ENCODE measurements at places on chromosomes 1 and 21.

DNA sequence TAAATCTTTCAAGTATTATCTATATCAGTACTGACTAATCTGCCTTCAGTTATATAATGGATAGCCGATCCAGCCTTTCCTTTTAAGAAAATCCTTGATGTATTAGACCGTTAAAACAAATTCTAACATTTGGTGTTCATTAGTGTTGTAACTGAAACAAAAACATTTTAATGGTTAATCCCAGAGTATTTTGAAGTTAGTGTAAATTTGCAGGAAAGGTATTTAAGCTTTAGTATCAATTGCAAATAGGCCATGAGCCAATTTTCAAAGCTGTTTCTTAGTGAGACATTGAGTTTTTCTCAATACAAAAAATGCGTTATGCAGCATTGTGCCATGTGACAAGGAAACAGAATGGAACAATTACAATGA is 29.6 kb downstream of the DISP1 start:
- DNase-seq = no peak

DNA sequence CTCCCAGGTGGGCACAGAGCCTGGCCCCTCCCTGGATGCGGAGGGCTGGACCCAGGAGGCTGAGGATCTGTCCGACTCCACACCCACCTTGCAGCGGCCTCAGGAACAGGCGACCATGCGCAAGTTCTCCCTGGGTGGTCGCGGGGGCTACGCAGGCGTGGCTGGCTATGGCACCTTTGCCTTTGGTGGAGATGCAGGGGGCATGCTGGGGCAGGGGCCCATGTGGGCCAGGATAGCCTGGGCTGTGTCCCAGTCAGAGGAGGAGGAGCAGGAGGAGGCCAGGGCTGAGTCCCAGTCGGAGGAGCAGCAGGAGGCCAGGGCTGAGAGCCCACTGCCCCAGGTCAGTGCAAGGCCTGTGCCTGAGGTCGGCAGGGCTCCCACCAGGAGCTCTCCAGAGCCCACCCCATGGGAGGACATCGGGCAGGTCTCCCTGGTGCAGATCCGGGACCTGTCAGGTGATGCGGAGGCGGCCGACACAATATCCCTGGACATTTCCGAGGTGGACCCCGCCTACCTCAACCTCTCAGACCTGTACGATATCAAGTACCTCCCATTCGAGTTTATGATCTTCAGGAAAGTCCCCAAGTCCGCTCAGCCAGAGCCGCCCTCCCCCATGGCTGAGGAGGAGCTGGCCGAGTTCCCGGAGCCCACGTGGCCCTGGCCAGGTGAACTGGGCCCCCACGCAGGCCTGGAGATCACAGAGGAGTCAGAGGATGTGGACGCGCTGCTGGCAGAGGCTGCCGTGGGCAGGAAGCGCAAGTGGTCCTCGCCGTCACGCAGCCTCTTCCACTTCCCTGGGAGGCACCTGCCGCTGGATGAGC is 34.2 kb downstream of the TRIM11 start:
- DNase-seq = no peak

GRCh38 chr1:111992476-111992875 is 3.0 kb upstream of the KCND3 start:
- no peak for DNase-seq

- DNase-seq = no peak
Measured at GRCh38 chr1:155744711-155745283, 55.9 kb downstream of the DAP3 start.

DNA sequence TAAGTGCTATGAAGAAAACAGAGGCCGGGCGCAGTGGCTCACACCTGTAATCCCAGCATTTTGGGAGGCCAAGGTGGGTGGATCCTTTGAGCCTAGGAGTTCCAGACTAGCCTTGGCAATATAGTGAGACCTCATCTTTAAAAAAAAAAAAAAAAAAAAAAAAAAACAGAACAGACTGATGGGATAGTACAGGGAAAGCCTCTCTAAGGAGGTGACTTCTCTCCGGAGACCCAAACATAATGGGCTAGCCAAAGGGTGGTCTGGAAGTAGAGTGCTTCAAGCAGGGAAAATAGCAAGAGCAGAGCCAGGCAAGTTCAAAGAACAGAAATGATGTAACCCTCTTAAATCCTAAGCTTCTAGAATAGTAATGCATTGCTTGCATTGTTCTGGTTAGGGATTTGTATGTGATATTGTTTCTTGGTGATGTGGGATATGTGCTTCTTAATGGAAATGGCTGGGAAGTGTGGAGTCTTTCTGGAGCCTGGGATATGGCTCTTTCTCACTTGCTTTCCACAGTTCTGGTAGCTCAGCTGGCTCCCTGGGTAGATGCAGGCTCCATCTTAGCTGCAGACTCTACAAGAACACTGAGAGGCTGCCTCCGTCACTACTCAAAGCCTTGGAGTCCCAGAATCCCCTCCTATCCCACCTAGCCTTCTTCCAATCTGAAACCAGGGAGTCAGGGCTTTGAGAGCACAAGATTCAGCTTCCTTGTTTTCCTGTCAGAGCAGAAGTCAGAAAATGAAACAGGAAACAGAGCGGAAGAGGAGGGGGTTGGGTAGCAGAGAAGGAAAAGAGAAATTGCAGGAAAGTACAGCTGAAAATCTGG is 1.9 kb upstream of the PIGV start:
- no peak for DNase-seq

- no peak for DNase-seq
Measured at GRCh38 chr1:109228167-109228566, 14.4 kb downstream of the SARS1 start.

- no peak for DNase-seq
Measured at GRCh38 chr1:44820328-44821239, 12.3 kb downstream of the BTBD19 start.

GRCh38 chr1:231442735-231443134 is 20.6 kb upstream of the EGLN1 start:
- no peak for DNase-seq

DNA sequence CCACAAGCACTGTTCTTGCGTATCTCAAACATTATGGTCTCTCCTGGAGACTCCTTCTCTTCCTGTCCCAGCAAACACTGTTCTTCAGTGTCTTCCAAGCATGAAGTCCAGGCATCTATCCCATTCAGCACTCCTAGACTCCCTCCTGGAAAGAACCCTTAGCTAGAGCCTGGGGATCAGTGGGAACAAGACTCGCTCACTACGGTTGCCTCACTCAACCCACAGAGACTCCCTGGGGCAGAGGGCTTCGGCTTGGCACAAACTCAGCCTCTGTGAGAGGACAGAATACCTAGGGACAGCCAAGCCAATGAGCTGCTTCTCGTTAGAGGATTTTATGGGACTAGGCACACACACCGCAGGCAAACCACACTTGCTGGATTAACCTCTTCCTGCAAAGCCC is 86.5 kb upstream of the IPO9 start:
- DNase-seq = no peak

GRCh38 chr1:230306169-230306568 is 120.0 kb downstream of the PGBD5 start:
- no peak for DNase-seq

DNA sequence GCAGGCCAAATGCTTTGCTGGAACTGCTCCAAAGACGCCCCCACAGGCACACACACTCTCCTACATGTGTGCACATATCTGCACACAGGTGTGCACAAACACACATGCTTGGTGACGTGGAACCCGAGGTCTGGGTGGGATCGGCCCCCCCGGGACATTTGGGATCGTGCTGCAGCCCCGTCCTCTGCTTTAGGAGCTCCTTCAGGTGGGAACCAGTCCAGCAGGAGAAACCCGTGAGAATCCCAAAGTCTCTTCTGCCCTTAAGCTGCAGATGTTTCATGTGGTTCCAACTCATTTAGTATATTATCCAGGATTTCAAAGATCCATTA is 38.6 kb downstream of the UBE2G2 start:
- no peak for DNase-seq

- DNase-seq = no peak
Measured at GRCh38 chr1:161223805-161224694, 622 bp upstream of the APOA2 start.

DNA sequence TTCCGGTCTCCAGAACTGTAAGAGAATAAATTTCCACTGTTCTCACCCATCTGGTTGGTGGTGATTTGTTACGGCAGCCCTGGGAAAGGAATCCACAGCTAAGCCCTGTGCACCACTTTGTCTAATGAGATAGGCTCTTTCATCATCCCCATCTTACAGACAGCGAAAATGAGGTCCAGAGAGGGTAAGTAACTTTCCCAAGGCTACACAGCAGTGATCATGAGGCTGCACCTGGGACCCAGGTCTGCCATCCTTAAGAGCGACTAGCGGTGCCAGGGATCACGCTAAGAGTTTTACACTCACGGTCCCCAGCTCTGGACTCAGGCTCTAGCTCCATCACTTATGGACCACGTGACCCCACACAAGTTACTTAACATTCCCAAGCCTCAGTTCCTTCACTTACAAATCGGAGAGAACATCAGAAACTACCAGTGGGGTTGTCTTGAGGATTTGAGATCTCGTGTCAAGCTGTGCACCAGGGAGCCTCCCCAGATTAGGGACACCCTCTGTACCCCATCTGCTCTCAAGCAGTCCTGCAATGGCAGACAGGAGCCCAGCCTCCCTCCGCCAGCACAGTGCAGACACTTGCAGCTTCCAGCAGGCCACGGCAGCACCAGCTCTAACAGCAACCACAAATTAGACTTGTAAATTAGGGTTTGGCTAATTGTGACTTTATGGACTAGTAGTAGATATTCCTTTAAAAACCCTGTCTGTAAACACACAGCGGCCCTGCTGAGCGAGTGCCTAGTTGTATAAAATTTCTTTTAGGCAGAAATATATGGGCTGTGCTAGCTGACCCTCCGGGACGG is 87.3 kb downstream of the DISP3 start:
- DNase-seq = no peak

DNA sequence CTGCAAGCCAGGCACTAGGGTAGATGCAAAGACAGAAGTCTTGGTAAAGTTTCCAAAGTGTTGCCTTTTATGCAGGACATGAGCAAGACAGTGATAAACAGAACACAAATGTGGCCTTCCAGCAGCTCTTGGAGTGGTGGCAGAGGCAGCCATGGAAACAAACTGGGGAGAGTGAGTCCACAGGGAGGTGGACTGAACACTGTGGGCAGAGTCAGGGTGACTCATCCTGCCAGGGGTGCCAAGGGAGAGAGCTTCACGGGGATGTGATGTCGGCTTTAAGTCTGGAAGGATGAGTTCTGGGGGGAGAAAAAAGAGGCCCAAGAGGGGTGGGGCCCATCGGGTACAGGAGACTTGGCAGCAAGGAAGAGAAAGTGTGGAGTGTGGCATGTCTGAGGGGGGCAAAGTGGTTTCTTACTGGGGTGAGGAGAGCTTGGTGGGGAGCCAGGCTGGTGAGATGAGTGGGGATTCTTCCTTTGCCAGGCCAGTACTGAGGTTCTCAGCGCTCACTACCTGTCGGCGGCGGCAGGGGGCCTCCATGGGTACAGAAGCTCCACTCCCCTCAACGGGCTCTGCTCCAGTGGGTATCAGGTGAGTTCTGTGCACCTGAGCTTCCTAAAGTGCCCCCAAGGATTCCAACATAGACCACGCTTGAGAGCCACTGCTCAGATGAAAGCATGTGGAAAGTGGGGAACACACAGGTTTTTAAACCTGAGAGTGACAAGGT is 41.8 kb downstream of the KIAA0040 start:
- no peak for DNase-seq

DNA sequence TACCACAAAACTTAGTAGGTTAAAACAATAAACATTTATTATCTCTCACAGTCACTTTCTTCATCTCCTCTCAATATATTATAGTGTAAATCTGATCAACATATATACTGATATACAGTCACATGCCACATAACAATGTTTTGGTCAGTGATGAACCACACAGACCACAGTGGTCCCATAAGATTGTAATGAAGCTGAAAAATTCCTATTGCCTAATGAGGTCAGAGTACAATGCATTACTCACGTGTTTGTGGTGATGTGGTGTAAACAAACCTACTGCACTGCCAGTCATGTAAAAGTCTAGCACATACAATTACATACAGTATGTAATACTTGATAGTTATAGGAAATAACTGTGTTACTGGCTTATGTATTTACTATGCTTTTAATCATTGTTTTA is 30.1 kb downstream of the OLFML3 start:
- no peak for DNase-seq

GRCh38 chr1:225318706-225319575 is 108.9 kb downstream of the LBR start:
- no peak for DNase-seq

DNA sequence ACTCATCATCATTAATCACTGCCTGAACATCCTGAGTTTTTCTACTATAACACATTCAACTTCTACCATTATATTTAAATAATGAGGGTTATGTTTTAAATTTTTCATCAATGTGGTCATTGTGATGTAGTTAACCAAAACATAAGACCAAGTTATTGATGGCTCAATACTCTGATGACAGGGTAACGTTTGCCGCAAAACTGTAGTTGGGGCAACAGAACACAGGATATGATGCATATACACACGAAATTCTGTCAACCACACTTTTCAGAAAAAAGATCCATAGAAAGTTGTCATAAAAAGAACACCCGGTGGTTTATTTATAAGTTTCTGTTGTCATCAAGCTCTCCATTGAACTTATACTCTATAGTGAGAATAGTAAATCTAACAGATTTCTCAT is 121.7 kb upstream of the COL11A1 start:
- DNase-seq = no peak

GRCh38 chr21:42565886-42566523 is 52.4 kb downstream of the SLC37A1 start:
- no peak for DNase-seq

GRCh38 chr1:221804303-221804702 is 62.4 kb upstream of the DUSP10 start:
- no peak for DNase-seq

DNA sequence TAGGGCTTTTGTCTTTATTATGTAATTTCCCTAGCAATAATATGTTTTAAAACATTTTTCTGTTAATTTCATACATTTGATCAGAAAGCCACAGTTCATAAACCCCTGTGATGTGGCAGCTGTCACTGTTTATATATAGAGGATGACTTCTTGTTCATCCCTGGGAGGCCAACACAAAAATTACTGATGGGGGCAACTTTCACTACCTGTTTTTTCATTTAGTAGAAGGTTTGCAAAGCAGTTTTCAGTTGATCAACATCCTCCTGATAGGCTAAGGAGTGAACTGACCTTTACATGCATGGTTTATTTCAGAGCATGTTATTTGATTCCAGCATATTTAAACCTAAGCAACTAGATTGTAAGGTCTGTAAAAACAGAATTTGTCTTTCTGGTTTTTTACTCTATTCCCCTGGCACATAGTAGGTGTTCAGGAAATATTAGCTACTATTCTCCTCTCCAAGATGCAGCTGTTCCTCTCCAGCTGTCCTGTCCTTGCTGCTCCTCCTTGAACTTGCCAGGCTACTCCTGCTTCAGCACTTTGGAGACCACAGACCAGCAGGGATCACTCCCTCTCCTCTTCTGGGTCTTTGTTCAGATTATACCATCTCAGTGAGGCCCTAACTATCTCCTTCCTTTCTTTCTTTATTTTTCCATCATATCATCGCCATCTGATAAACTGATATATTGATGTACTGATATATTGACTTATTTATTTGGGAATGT is 54.7 kb downstream of the ROR1 start:
- no peak for DNase-seq

- DNase-seq = no peak
Measured at GRCh38 chr1:175591083-175591743, 152.2 kb downstream of the TNR start.

GRCh38 chr1:205274041-205274691 is 46.4 kb downstream of the TMCC2 start:
- no peak for DNase-seq

All from bone marrow (tissue), 2 donors.